ENCODE measurements at places on chromosomes 16 and 17. TPM values are rescaled to one million over a fixed set of nuclear protein-coding genes. Genes with fewer than 3 reads are reported as not detected.

CDR2 gene
- total RNA-seq = 17.7 TPM

DNA sequence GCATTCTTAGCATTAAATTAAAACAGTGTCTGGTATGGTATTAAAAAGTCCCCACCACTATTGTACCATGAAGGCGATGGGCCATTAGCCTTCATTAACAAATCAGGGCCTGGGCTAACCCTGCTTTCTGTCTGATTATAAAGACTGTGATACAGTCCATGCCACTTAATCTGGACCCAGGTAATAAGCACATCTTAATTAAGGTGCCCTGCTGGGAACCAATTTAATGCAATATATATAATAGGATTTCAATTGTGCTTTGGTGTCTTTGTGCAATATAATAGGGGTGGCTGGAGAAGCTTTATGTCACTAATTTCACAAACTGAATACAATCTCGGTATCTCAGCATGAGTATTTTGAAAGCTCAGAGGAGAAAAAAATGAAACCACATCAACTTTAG is 64.4 kb upstream of the CDH8 start:
- no peaks in the 10 kb centered on the region for H3K36me3 ChIP-seq
- H3K4me1 ChIP-seq = no peaks in the 10 kb centered on the region
- no peak overlapping the region for H3K4me3 ChIP-seq
- no peaks in the 10 kb centered on the region for H3K27me3 ChIP-seq
- no peak overlapping the region for H3K27ac ChIP-seq

KIF2B gene
- not detected for total RNA-seq

- H3K4me3 ChIP-seq = no peak overlapping the region
- H3K36me3 ChIP-seq = peaks cover 14% of the 10 kb centered on the region
- H3K27me3 ChIP-seq = no peaks in the 10 kb centered on the region
- H3K27ac ChIP-seq = no peak overlapping the region
Measured at GRCh38 chr16:80681436-80681835, 123.0 kb downstream of the CDYL2 start.

DNA sequence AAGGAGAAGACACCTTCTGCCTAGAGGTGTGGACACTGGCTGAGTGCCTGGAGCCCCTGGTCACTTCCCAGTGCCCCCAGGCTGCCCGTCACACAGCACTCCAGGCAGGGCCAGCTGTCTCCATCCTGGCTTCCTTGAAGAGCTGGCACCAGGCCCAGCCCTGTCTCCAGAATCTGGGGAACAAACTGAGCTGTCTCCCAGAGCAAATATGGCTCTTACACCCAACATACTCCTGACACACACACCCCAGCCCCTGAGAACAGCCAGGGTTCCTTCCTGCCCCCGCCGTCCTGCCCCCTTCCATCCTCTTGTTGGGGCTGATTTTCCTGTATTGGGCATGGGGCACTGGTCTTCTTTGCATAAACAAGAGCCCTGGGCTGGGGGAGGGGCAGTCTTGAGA is 9.1 kb downstream of the NHERF1 start:
- H3K36me3 ChIP-seq = peaks cover 4% of the 10 kb centered on the region
- H3K4me1 ChIP-seq = peaks cover 62% of the 10 kb centered on the region
- no peak for DNase-seq
- peak overlapping the region; percentile 77 for H3K27ac ChIP-seq
- no peak overlapping the region for H3K4me3 ChIP-seq

DLX3 gene
- total RNA-seq = 1.5 TPM

TOX3 gene
- total RNA-seq = 80.8 TPM

GRCh38 chr16:85120006-85120340 is 7.7 kb upstream of the CIBAR2 start:
- DNase-seq = no peak
- H3K27ac ChIP-seq = no peak overlapping the region
- no peaks in the 10 kb centered on the region for H3K4me1 ChIP-seq

GRCh38 chr17:59786536-59787319 is 79.3 kb downstream of the VMP1 start:
- peak overlapping the region; percentile 98 for H3K27ac ChIP-seq
- no peak for DNase-seq
- H3K27me3 ChIP-seq = no peaks in the 10 kb centered on the region
- H3K4me3 ChIP-seq = peak overlapping the region; percentile 3
- H3K4me1 ChIP-seq = peaks cover 41% of the 10 kb centered on the region
- H3K36me3 ChIP-seq = peaks cover 2% of the 10 kb centered on the region

GRCh38 chr16:85912211-85912974 is 13.4 kb downstream of the IRF8 start:
- DNase-seq = no peak
- H3K27ac ChIP-seq = no peak overlapping the region
- peaks cover 20% of the 10 kb centered on the region for H3K27me3 ChIP-seq
- peaks cover 1% of the 10 kb centered on the region for H3K36me3 ChIP-seq
- peaks cover 4% of the 10 kb centered on the region for H3K4me1 ChIP-seq

DNA sequence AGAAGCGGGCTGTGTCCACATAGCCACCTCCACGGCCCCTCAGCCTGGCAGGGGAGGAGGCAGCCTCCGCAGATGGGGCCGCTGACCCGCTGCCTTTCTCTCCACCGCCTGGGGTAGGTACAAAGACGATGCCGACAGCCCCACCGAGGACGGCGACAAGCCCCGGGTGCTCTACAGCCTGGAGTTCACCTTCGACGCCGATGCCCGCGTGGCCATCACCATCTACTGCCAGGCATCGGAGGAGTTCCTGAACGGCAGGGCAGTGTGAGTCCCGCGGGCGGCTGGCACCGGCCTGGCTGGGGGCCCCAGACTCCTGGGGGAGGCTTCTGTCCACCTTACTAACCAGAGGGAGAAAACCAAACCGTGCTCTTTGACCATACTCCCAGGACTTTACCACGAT is 27.9 kb downstream of the MGRN1 start:
- DNase-seq = no peak
- H3K4me1 ChIP-seq = peaks cover 14% of the 10 kb centered on the region
- H3K27me3 ChIP-seq = no peaks in the 10 kb centered on the region

DNA sequence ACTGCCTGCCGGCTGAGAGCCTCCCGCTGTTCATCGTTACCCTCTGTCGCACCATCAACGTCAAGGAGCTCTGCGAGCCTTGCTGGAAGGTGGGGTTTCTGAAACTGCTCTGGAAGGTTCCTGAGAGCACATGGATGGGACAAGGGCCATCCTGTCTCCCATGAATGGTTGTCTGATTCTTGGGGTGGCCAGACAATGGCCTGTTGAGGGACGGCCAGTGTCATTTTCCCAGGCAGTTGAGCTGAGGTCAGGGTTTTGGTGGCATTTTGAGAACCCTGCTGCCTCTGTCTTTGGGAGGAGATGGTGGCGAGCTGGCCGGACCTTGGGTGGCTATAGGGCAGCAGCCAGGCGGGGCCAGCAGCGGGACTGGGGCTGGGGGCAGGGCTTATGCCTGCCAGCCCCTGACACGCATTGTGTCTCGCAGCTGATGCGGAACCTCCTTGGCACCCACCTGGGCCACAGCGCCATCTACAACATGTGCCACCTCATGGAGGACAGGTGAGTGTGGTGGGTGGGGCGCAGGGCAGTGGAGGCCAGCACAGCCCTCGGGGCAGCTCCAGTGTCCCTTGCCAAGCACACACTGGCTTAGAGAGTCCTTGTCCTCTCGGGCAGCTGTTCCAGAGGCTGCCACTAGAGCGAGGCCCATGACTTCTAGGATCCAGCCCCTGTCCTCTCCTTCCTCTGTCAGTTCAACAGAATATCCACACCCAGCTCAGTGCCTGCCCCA is 9.1 kb downstream of the TSC2 start:
- H3K4me3 ChIP-seq = no peak overlapping the region
- H3K27me3 ChIP-seq = no peaks in the 10 kb centered on the region

Data from progenitor cell of endocrine pancreas (in vitro differentiated cells).